ENCODE measurements at places on chromosomes 1 and 21. TPM values are rescaled to one million over a fixed set of nuclear protein-coding genes. Genes with fewer than 3 reads are reported as not detected.
A peak's percentile ranks its signal among the peaks of the same experiment; 100 is the strongest.

NBPF6 gene
- total RNA-seq: not detected

FAM163A gene
- total RNA-seq: not detected

OR2M4 gene
- not detected for total RNA-seq

IVL gene
- total RNA-seq: not detected

UBXN10 gene
- total RNA-seq: 0.04 TPM

HRNR gene
- not detected for total RNA-seq

DNA sequence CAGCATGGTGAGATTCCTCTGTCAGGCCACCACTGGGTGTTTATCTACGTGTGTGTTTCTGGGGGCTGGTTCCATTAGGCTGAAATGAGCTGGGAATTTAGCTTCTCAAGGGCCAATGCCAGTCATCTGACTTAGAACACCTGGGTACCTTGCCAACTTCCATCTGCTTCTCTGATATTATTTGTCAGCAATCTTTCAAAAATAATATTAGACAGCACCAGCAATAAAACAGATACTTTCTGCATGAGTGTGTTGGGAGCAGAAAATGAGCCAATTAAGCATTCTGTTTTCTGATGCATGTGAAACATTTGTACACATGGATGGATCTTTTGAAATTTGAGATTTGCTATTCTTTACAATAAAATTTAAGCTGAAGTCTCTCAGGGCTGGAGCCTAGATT, 124.1 kb downstream of the RYR2 start:
- DNase-seq: no peak

DNA sequence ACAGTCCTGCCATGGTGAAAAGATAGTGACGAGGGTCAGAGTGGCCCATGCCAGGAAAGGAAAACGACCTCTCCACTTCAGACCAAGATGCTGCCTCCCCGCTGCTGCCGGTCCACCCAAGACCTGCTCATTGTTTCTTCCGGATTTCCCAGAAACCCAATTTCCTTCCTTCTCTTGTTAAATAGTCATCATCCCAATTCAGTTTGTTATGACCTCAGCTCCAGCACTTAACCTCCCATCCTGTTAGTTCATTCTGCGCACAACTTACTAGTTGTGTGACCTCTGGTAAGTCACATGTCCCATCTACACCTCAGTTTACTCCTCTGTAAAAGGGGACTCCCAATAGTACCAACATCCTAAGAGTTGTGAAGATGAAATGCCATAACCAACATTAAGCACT, 29.9 kb upstream of the PPP1R15B start:
- no peak for DNase-seq

- DNase-seq: no peak
These were observed 57.0 kb upstream of the CACYBP start for GRCh38 chr1:174942547-174943255.

DNA sequence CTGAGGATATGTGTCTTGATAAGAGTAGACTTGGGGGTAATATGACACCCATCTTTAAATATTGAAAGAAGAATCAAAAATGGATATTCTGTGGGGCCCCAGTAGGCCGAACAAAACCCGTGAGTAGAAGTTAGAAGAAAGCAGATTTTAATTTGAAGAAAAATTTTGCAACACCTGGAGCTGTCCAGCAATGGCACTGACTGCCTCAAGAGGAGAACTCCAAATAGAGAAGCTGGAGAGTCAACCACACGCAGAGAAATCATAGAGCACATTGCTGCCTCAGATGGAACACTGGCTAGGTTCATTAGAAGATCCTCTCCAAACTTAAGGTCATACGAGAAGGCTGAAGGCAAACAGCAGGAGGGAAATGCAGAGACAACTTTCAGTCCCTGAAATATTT, 6.8 kb downstream of the NHLH1 start:
- no peak for DNase-seq

- peak; percentile 4 for DNase-seq
These were observed 3.6 kb upstream of the PRDM16 start for GRCh38 chr1:3065396-3065795.

DNA sequence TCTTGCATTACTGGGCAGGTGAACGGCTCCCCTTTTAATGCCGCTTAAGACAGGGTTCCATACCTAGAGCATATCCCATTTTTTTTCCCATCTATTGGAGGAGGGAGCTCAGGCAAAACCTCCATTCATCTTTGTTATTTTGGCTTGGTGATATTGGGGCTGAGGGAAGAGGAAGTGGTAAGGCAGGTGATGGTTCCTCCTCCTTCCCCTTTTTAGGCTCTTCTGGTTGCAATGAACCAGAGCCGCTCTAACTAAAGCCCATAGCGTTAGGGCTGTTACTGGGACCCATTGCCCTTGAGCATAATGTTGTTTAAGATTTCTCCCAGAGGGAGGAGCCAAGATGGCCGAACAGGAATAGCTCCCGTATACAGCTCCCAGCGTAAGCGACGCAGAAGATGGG, 21.1 kb downstream of the PYHIN1 start:
- DNase-seq: no peak

DNA sequence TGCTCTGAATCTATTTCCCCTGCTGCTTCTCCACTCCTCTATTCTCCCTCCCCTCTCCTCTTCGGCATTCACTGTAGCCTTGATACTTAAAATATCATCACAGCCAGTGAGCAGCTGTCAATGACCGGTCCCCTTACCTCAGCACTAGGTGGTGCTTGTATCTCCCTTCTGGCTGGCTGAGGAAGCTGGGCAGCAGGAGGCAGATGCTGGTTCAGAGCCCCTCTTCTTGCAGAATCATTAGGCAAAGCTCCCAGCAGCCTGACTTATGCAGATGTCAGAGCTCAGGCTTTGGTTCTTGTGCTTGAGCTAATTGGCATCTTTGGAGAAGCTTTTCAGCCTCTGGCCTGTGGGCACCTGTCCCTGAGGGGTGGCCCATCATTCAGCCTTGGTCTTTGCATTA, 31.9 kb upstream of the KCNA2 start:
- no peak for DNase-seq

DNA sequence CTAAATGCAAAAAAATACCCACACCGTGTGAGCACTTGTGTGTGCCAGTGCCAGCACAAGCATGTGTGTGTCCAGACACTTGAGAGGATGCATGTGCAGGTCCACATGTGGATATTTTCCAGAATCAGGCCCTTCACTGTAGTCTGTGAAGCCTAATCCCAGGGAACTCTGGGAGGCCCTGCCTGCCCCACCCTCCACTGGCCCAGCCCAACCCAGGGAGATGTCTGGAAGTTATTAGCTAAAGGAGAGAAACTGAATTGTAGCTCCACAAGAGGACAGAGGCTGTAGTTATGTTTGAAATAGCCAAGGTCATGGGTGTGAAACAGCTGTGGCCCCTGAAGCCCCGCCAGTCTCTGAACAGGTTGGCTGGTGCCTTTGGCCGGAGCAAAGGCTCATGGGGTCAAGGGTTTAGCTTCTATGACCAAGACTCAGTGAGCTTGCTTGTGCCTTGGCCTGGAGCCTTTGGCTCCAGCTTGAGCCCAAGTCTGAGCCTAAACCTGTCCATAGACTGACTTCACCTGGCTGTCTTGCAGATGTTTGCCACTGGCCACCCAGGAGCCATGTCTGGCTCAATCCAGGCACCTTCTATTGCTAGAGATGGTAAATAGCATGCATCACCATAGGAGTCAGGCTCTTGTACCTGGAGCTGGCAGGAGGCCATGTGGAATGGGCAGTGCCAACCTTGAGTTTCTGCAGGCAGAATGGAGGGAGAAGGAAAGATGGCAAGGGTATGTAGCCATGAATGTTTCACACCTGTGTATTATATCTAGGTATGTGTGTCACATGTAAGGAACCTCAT, 69.9 kb downstream of the TMEM53 start:
- DNase-seq: no peak
